ENCODE measurements at places on chromosomes 3 and 15. TPM values are rescaled to one million over a fixed set of nuclear protein-coding genes. Genes with fewer than 3 reads are reported as not detected.

The FES gene
- total RNA-seq = 369 TPM

The FGF12 gene
- 26.7 TPM for total RNA-seq

The CALML4 gene
- 10.8 TPM for total RNA-seq

The C3orf52 gene
- total RNA-seq = 3.9 TPM

The ADGRG7 gene
- not detected for total RNA-seq
